Activated T-helper 1 cell treated with anti-CD3 and anti-CD28 coated beads, Interleukin-2, amount 50 U/mL, for 16 hours (primary cell): ENCODE measurements at places on chromosomes 12 and 14.
A peak's percentile ranks its signal among the peaks of the same experiment; 100 is the strongest.

GRCh38 chr12:38907201-38907923 lies 2.0 kb upstream of the CPNE8 start:
- no peak for DNase-seq

DNA sequence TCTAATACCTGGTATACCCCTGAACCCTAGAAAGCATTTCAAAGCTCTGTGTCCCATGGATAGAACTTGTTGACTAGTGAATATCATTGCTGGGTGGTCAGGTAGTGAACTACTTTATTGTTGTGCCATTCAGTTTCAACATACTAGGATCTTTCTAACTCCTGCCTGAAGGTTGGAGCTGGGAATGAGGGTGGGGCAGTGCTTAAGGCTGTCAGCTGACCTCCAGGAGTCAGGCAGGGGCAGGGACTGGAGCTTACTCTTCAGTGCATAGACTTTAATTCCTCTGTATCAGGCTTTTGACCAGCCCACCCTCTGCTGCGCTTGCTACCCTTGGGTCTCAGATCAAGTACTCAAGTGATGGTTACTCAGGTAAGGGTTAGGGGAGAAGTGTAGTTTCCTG lies 102.6 kb upstream of the RFX4 start:
- no peak for DNase-seq

GRCh38 chr14:55157080-55157479 lies 28.0 kb downstream of the LGALS3 start:
- no peak for DNase-seq

GRCh38 chr12:34405286-34406227 lies 383.3 kb downstream of the ALG10 start:
- no peak for DNase-seq

GRCh38 chr12:48917857-48918537 lies 7.3 kb downstream of the FKBP11 start:
- DNase-seq, result peak; percentile 24

DNA sequence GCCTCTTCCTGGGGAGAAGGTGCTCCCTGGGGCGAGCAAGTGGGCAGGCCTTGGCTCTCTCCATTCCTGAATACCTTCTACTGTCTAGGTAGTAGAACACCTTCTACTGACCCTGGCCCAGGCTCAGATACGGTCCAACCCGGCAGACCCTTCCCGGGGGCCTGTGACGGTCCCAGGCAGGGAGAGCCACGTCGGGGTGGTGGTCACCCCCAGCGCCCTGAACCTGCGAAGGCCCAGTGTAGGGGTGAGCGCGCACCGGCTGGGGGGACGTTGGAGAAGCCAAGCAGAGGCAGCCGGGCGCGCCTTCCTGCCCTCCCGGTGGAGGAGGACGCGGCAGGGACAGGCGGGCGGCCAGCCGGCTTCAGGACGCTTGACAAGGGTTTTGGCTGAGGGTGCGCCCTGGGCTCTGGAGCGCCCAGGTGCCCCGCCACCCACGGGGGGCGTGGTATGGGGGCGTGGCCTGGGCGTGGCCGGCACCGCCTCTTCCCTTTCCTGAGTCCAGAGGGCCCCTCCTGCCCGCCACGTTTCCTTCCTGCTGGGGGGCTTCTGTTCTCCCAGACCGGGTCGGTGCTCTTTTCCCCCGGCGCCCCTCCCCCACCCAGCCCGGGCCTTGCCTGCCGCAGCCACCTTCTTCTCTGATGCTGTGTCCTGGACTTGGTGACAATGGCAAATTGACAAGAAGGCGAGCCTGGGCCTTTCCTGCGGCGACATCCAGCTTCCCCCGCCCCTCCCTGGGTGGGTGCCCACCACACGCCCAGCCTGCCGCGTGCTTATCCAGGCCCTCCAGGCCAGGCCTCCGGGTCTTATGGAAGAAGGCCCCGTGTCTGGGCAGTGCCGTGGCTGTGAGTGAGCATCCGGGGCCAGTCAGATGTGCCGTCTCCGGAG lies 24.5 kb upstream of the PPP1R13B start:
- DNase-seq, result peak; percentile 63

DNA sequence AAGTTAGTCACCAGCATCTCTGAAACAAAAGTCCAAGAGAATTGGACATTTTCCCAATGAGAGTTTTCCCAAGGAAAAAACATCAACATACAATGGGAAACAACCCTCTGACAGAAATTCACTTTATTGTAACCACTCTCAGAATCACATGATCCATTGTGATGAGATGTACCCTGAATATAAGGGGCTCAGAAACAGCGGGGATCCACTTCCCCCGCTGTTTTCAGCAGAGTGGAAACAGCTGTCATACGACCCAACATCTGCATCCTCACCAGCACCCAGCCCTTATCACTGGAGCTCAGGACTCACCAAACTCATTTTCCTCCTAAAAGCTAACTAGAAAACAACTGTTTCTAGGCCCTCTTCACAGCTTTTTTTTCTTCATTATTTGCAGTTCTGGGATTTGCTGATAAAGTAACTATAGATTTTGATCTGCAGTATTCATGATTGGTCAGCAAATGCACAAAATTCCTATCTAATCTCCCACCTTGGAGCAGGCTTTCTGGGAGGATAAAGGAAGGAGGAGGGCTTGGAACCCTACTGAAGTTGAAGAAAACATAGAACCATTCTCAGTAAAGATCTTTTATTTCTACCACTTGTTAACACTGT lies 31.3 kb downstream of the CORO1C start:
- DNase-seq, result no peak

DNA sequence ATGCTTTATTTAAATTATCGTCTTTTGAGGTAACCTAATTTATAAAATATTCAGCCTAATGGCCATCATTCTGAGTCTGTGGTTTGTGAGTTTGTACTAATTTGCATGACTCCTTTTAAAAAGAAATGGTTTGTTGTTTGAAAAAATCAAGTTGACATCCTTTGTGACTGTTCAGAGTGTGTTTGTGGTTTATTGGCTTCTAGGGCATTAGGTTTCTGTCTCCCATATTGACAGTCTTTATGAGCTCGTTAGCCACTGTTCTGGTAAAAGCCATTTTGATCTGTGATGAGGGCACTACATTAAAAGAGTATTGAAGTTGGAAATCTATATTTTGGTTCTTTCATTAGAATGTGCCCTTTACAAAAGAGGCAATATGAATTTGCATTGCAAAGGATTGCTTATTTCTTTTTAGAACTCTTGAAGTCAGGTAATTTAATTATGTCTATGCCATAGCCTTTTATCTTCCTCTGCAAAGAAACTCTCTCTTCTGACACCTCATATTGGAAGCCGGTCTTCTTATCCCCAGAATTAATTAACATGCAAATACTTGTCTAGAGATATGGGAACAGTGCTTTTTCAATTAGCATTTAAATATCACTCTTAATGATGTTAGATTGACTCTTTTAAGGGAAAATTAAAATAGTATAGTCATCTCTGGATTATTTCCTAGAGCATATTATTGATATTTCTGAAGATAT lies 95.0 kb downstream of the CRADD start:
- DNase-seq, result no peak

DNA sequence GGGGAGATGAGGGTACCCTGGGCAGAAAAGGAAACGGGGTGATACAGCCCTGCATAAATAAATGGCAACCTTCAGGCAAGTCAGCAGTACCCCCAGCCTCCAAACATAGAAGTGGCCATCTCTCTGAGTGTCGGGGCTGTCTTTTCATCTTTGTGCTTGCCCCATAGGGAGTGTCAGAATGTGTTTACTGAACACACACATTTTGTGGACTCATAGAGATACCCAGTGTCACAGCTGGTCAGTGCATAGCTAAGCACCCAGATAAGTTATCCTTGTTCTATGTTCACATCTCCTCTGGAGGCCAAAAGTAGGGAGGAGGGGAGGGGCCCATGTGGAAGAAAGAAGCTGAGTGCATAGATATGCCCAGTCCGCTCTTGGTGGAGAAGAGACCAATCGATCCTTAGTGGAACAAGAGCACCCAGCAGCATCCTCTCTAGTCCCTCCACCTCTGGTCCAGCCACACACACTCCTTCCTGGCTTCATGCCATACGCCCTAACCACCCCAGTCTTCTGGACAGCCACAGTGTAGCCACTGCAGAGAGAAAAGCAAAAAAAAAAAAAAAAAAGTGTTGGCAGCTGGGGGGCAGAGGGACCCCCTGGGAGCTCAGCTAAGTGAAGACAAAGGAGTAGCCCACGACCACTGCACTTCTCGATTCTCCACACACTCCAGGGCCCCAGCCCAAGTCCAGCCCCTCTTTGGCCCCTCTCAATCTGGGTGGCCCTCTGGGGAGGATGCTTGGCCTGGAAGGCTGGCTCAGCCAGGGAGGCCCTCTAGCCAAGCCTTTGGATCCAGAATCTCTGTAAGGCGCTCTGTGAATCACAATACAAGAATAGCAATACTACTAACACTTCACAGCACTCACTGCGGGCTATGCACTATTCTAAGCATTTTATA lies 2.6 kb downstream of the ITGA7 start:
- DNase-seq, result no peak

DNA sequence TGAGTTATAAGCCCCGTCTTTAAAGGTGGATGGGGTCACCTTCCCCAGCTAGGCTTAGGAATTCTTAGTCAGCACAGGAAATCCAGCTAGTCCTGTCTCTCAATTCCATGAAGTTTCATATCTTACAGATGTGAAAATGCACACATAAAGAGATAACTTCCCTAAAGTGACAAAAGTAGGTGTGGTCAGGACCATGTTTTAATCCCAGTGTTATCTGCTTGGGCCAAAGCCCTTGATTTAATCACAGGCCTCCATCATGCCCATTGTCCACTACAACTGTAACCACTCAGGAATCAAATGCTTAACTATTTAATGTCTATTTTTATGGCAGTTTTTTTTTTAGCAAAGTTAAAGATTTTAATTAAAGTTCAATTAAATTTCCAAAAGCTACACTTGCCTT lies 194.4 kb upstream of the BTG1 start:
- DNase-seq, result no peak

DNA sequence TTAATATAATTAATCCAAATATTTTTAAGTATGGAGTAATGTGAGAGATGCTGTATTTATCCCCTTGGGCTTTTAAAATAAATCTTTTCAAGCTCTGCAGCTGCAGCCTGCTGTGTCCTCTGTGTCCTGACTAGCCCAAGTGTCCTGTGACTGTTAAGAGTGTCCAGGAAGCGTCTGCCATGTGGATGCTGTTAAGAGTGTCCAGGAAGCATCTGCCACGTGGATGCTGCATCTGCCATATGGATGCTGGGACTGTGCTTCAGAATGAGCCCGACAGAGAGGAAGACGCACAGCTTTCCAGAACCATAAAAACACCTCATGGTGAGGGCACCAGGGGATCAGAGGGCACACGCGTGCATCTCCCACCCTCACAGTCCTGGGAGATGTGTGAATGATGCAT lies 307.2 kb downstream of the ADGRD1 start:
- DNase-seq, result no peak

DNA sequence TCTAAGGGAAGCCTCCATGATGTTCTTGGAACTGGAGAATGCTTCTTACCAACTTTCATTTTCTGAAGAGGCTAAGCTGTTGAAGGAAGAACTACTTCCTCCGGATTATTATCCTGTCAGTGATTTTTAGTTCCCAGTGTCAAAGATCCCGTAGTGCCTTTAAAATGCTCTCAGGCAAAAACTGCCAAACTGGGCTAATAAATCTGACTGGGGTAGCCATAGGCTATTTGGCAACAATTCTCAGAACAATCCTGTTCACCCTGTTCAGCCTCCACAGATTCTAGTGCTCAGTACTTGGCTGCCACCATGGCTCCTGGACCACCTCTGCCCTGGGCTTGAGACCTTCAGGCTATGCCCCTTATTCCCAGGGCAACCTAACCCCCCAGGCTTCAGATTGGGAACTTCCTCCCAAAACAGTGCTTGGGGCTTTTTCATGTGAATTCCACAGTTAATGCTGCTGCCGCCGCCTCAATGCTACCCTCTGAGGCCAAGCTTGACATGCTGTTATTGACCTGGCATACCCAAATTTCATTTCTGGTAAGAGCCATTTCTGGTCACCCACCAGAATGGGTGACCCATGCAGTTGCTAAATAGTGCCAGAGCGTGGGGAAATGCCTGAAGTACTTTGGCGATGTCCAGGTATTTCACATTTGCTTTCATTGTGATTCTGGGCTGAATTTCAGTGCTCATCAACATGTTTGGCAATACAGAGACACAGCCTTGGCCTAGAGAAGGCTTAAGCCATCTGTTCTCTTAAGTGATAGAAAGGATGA lies 110.0 kb upstream of the ARHGAP5 start:
- no peak for DNase-seq

- DNase-seq, result no peak
Measured at GRCh38 chr12:27382171-27382795, 49.6 kb downstream of the BMAL2 start.

- DNase-seq, result no peak
Measured at GRCh38 chr12:2679068-2679815, 115.5 kb upstream of the FKBP4 start.

DNA sequence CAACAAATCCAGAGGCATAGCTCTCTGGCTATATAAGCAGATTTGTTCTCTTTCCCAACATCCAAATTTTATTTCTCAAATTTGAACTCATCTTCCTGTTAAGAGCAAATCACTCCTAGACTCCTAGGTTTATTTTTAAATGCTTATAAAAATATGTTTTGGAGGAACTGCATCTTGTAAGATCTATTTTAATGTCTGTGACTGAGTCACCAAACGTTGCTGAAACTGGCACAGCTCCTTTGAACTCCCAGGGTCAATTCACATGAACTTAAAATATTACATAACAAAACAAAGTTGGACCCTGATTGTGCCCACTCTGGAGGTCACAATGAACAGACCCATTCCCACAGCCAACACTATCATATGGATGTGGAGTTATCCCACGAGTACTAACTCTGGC lies 23.9 kb downstream of the ANAPC7 start:
- DNase-seq, result no peak

GRCh38 chr12:62802984-62803383 lies 132.0 kb downstream of the PPM1H start:
- no peak for DNase-seq

DNA sequence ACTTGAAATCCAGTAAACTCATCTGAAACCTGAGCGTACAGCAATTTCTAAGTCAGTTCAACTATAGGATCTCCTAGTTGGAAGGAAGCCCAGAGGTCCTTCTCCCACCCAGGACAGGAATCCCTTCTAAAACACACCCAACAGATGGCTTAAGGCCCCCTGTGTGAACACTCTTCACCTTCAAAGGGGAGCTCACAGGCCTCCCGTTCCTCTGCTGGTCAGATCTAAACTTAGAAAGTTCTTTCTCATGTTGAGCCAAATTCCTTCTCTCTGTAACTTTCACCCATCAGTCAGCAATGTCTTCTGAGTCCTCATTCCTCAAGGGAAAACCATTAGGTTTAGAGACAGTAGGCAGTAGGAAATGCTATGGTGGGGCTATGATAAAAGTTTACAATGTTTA lies 355.2 kb downstream of the PCNX1 start:
- DNase-seq, result no peak

DNA sequence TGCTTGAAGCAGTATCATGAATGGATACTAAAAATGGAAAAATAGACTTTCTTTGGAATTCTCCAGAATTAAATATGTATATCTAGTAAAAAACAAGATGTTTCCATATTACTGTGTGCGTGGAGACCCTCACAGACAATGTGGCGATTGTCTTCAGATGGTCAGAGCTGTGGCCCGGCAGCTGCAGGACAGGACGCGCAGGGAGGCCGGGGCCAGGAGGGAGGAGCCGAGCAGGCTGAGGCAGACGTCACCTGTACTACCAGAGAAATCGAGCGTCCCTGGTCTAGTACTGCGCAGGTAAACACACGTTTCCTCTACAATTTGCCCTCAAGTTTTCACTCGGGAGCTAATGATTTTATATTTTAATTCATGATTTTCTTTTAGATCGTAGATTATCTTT lies 22.8 kb downstream of the DDX51 start:
- no peak for DNase-seq
